Activated CD4-positive, alpha-beta T cell treated with anti-CD3 and anti-CD28 coated beads, Interleukin-2, amount 50 U/mL, for 4 hours (primary cell): ENCODE measurements at places on chromosomes 1 and 21.

GRCh38 chr1:45522324-45523104, 830 bp upstream of the PRDX1 start:
- DNase-seq, result no peak

GRCh38 chr1:20693623-20694022, 24.2 kb downstream of the KIF17 start:
- DNase-seq, result no peak

- no peak for DNase-seq
These were observed 9.1 kb upstream of the IRF2BP2 start for GRCh38 chr1:234619071-234619480.

DNA sequence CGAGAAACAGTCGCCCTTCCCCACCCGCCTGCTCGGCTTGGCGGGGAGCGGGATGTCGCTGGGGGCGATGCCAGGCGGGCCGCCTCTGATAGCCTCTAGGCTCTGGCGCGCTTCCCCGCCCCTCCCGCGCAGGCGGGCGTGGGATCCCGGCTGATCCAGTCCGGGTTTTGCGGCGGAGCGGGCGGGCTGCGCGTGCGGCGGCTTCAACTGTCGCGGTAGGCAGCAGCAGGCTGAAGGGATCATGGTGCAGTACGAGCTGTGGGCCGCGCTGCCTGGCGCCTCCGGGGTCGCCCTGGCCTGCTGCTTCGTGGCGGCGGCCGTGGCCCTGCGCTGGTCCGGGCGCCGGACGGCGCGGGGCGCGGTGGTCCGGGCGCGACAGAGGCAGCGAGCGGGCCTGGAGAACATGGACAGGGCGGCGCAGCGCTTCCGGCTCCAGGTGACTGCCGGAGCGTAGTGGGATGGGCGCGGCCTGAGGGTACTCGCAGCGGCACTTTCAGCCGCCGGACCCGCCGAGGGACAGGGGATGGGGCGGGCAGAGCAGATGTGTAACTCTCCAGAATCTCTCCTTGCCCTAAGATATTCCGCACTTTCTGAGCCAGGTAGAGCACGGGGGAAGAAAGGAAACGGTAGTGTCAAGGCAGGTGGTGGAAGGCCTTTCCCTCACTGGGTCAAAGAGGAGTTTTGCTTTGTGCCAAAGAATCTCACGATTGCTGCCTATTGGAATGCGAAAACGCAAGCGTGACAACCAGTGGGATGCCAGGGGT, at the start of gene FAAH:
FAAH (plus strand) TSS at position 210 of the 764 bp plus-strand sequence; CDS start at position 242, 32 bp downstream.
- peak; percentile 27 for DNase-seq

DNA sequence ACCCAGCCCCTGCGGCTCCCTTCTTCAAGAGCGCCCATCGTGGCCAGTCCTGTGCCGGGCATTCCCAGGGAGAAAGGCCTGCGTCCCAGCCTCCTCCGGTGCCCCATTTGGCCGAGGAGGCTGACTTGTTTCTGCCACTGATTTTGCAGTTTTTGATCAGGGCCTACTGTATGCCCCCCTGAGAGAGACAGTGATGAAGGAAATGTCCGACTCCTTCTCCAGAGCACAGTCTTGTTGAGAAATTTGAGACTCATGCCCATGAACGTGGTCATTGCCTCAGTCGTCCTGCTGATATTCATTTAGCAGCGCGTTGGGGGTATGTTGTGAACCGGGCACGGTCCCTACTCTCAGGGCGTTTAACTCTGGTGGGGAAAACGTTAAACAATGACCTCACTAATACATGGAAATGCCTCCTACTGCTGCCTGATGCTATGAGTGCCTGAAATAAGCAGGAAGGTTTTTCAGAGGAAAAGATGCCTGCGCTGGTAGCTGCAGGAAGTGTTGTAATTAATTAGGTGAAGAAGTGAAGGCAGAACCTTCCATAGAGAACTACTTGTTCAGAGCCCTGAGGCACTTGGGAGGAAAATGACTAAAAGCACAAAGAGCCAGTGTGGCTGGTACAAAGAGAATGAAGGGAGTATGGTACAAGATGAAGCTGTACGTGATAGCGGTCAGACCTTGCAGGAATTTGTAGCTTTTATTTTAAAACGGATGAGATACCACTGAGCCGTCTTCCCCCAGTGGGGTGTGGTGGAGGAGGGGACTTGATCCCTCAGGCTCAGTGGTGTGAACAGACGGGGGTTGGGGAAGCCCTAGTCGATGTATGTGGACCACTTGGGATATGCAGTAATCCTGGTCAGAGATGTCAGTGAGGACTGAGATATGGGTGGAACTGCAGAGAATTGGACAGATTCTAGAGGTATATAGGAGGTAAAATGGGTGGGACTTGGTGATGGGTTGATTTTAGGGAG, 730 bp downstream of the ZCCHC17 start:
- no peak for DNase-seq

DNA sequence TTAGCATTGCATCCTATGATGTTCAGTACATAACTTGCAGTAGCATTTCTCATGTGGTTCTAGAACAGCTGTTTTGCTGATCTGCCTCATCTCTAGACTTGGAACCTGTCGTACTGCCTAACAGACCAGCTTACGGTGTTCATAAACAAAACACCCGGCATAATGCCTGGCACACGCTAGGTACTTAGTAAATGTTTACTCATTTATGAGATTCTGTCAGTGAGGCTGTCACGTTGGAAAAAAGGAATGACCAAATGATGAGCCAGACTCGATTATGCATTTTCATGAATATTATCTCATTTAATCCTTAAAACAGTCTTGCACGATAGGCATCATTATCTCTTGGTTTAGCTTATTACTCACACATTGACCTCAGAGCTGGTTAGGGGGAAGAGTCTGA, 46.4 kb downstream of the CACHD1 start:
- no peak for DNase-seq

DNA sequence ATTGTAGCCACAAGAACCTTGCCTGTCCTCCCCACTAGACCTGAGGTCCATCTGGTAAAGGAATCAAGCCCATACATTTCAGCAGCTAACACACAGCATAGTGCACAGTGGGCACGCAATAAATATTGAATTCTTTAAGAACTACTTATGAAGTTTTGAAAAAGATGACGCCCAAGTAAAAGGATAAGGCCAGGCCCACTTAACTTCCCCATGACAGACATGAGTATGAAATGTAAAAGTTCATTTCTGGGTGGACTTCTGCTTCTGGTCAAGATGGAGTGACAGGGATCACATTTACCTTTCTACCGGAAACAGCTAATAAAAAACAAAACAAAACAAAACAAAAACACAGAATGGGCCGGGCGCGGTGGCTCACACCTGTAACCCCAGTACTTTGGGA, 25.4 kb downstream of the SORT1 start:
- DNase-seq, result no peak

- no peak for DNase-seq
These were observed 651 bp downstream of the COA6 start for GRCh38 chr1:234373959-234374254.
